Left lung (tissue), 14 donors: ENCODE measurements at places on chromosomes 5 and 9. TPM values are rescaled to one million over a fixed set of nuclear protein-coding genes. Genes with fewer than 3 reads are reported as not detected.

GRCh38 chr5:98050583-98050982, 722.9 kb upstream of the RGMB start:
- DNase-seq: no peak

- no peak for DNase-seq
Observed at GRCh38 chr5:158378931-158379330, 520.0 kb upstream of the CLINT1 start.

- no peak for DNase-seq
Observed at GRCh38 chr9:128819716-128820664, 1.7 kb downstream of the ENDOG start.

GRCh38 chr5:103487218-103487617, 75.4 kb downstream of the NUDT12 start:
- no peak for DNase-seq

GRCh38 chr5:172644711-172645110, 3.6 kb downstream of the NEURL1B start:
- no peak for DNase-seq

DNA sequence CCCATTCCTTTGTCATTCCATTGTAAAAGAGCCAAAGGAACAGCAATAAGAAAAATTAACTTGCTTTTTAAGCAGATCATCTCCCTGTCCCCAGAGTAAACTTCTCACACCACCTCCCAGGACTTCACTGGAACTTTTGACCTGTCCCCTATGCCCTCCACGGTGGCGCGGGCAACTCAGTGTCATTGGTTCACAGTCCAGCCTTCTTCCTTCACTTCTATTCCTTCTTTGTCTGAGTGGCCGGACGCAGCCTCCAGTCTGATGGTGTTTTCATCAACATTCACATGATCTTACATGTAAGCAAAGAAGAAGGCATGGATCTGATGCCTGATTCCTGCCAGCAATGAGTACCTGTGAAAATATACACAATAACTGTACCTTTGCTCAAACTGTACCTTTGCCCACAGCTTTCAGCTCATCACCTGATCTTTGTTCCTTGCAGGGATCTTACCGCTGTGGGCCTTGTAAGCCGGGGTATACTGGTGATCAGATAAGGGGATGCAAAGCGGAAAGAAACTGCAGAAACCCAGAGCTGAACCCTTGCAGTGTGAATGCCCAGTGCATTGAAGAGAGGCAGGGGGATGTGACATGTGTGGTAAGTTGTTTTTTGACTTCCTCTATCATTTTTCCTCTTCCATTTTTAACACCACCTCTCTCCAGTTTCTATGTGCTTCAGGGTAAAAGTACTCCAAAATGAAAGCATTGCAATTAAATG, 32.5 kb downstream of the THBS4 start:
- no peak for DNase-seq

- DNase-seq: no peak
Observed at GRCh38 chr5:34715711-34716110, 59.6 kb downstream of the RAI14 start.

GRCh38 chr5:133524666-133525065, 87.7 kb downstream of the FSTL4 start:
- no peak for DNase-seq

- peak; percentile 79 for DNase-seq
Observed at GRCh38 chr9:4334410-4334813, 34.5 kb upstream of the GLIS3 start.

The CTXN3 gene
- polyA plus RNA-seq: not detected

DNA sequence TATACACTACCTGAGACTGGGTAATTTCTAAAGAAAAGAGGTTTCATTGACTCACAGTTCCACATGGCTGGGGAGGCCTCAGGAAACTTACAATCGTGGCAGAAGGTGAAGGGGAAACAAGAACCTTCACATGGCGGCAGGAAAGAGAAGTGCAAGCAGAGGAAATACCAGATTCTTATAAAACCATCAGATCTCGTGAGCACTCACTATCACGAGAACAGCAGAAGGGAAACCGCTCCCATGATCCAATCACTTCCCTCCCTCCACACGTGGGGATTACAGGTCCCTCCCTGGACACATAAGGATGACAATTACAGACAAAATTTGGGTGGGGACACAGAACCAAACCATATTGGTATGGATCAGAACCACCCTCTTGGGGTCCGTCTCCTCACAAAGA, 44.2 kb upstream of the SPIN1 start:
- no peak for DNase-seq

The ENTREP1 gene
- polyA plus RNA-seq: 32.5 TPM

DNA sequence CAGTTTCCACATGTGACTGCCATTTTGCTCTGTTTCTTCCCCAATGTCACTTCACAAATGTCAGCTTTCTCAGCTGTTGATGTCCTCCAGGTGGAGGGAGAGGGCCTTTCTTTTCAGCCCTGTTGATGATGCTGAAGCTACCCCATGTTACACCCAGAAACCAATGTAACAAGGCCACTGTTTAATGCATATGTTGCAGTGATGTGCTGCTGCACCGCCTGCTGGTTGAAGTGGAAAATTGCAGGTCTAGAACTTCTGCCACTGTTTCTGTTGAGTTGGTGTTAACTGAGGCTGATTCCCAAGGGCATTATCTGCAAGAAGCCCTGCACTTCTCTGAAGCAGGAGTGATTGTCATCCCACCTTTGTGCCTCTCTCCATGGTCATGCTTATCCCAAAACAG, 428.4 kb downstream of the KDM4C start:
- no peak for DNase-seq

- no peak for DNase-seq
Observed at GRCh38 chr5:109532773-109533364, 123.1 kb upstream of the PJA2 start.

- no peak for DNase-seq
Observed at GRCh38 chr5:42854795-42855194, 43.1 kb upstream of the SELENOP start.

DNA sequence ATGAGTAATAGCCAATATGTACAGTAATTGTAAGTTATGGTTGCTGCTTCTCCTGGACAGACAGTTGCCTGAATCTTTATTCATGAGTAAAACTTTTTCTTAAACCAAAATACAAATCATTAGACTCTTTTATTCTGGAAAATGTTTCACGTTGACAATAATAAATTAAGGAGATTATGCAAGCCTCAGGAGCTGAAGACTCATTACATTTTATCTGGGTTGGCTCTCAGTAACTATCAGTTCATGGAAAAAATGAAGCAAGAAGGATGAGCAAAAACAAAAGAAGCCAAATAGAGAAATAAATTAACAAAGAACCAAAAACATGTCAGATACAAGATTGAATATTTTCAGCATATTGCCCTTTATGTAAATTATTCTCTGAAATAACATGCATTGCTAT, 88.9 kb upstream of the PRR16 start:
- DNase-seq: no peak

The HMCN2 gene
- 0.31 TPM for polyA plus RNA-seq

DNA sequence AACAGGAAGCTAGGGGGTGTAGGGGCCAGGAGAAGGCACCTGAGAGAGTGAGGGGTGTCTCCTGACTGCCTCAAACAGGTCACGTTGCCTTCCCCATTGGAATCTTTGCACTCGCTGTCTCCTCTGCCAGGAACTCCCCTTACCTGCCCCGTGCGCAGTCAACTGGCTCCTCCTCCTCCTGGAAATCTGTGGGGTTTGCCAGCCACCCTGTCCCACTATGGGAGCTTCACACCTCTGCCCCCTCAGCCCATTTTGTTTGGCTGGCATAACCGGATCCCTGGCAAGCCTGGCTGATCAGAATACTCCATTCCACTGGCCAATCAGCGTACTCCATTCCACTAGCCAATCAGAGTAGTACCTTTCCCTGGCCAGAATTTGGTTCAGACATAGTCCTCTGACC, 10.4 kb upstream of the SLC34A1 start:
- DNase-seq: no peak

The NIPAL4 gene
- polyA plus RNA-seq: 0.11 TPM

The LCP2 gene
- polyA plus RNA-seq: 8.9 TPM

DNA sequence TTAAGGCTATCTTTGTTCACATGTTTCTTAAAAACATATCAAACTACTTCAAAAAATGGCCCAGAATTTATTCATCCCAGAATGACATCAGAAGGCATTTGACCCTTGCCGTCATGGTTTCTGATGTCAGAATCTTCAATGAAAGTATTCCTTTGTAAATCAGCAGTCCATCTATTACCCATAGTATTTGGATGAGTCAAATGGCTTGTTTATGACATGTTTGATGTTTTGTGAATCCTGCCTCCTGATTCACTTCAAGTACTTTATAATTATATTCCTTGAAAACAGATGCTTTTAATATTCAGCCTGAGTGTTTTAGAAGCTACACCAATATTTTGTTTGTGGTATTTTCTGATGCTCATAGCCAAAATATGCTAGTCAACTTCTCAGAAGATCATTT, 200.8 kb upstream of the MEF2C start:
- no peak for DNase-seq

The MLANA gene
- polyA plus RNA-seq: 1.3 TPM

- DNase-seq: no peak
Observed at GRCh38 chr9:97315550-97315949, 8.1 kb downstream of the CCDC180 start.

The C9orf50 gene
- polyA plus RNA-seq: 0.51 TPM

The LRRC70 gene
- polyA plus RNA-seq: 11.8 TPM
